Ascending aorta (tissue), 2 donors: ENCODE measurements at places on chromosomes 1 and 21. TPM values are rescaled to one million over a fixed set of nuclear protein-coding genes. Genes with fewer than 3 reads are reported as not detected.
A peak's percentile ranks its signal among the peaks of the same experiment; 100 is the strongest.

DNA sequence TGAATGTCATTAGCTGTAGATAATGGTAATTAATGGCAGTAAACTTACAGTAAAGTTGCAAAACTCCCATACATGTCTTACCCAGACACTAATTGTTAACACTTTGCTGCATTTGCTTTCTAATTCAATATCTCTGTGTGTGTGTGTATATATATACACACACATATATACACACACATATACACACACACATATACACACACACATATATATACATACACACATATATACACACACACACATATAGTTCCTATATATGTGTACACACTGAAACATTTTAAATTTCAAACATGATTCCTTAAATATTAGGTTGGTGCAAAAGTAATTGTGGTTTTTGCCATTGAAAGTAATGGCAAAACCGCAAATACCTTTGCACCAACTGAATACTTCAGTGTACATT lies 3.7 kb upstream of the EPHX1 start:
- no peaks in the 10 kb centered on the region for H3K36me3 ChIP-seq
- H3K27ac ChIP-seq = no peak overlapping the region
- no peak overlapping the region for H3K4me3 ChIP-seq
- DNase-seq = no peak

DNA sequence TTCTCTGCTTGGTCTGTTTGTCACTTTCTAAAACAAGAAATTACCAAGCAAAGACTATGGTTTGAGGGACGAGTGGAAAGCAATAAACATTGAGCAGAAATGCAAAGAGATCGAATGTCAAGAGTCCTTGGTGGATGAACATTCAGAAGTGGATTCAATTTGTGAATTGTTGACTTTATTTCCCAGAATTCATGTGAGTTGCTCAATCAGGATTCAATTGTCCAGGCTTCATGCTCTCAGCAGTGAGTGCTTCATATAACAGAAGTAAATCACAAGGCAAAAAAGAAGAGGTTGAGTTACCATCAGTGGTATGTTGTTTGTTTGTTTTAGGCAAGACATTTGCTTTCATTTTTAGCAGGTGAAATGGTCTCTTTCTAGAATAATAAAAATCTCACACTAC lies 31.9 kb downstream of the NGF start:
- no peaks in the 10 kb centered on the region for H3K27me3 ChIP-seq
- peak overlapping the region; percentile 52 for H3K27ac ChIP-seq
- H3K4me1 ChIP-seq = no peaks in the 10 kb centered on the region

OR2T2 gene
- total RNA-seq = not detected

GRCh38 chr1:192737306-192737705 lies 71.5 kb upstream of the RGS2 start:
- no peak overlapping the region for H3K4me3 ChIP-seq
- H3K4me1 ChIP-seq = no peaks in the 10 kb centered on the region
- no peak overlapping the region for H3K27ac ChIP-seq
- H3K27me3 ChIP-seq = no peaks in the 10 kb centered on the region

GUCA2B gene
- total RNA-seq = not detected

DNA sequence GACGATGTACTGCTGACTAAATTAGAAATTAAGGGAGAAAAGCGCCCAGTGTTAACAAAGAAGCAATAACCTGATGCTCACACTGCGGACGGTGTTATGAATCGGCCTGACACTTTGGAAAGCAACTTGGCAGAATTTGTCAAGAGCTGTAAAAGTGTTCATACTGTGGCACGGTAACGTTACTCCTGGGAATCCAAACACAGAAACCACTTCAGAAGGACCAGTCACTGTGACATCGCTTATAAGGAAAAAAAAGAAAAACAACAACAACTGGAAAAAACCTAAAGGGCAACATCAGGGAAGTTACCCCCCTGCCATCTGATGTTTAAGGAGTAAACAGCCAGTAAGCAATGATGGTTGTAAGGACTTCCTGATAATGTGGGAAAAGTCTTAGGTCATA lies 27.7 kb downstream of the CAPZB start:
- H3K27me3 ChIP-seq = no peaks in the 10 kb centered on the region
- no peak overlapping the region for H3K4me3 ChIP-seq
- peak overlapping the region; percentile 93 for H3K27ac ChIP-seq
- no peak for DNase-seq

- no peak for DNase-seq
- H3K27me3 ChIP-seq = no peaks in the 10 kb centered on the region
- no peak overlapping the region for H3K4me3 ChIP-seq
- peaks cover 21% of the 10 kb centered on the region for H3K36me3 ChIP-seq
- H3K4me1 ChIP-seq = no peaks in the 10 kb centered on the region
Measured at GRCh38 chr1:42479621-42480020, 16.5 kb downstream of the CCDC30 start.

DNA sequence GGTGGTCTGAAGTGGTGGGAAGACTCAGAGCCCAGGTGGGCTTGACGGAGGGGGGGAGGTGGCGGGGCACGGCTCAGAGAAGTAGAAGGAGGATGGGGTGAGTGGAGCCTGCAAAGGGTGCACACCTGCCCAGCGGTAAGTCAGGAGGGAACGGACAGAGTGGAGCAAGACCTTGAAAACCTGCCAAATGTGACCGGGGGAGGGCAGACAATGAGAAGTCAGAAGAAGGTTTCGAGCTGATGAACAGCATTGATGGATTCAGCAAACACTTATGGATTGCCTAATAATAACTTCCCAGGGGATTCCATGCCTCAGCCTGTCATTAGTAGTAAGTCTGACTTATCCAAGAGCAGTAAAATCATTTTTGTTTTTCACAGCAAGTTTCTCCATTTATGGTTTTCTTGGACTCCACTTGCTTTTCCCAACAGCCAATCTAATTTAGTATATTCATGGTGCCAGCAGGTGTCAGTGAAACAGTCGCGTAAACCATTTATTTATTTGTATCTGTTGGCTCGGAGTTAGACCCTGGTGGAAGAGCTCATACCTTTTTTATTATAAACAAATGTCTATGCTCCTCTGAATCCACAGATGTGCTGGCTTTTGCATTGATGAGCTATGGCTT lies 279.1 kb downstream of the PCP4 start:
- no peaks in the 10 kb centered on the region for H3K4me1 ChIP-seq
- no peak overlapping the region for H3K4me3 ChIP-seq
- no peak for DNase-seq

DNA sequence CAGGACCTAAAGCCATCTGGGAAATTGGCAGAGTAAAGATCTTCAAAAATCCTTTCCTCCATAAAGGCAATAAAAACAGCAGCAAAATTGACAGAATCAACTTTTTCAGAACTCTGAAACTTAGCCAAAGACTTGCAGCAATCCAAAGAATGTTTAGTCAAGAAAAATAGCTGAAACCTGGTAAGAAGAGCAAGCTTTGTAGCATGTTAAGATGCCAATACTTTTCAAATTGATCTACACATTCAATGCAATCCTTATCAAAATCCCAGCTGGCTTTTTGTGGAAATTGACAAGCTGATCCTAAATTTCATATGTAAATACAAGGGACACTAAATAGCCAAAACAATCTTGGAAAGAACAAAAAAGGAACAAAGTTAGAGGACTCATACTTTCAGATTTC lies 23.8 kb upstream of the FAM163A start:
- no peaks in the 10 kb centered on the region for H3K27me3 ChIP-seq
- H3K36me3 ChIP-seq = no peaks in the 10 kb centered on the region

GRCh38 chr1:143736562-143736961 lies 235.2 kb downstream of the FAM72C start:
- no peaks in the 10 kb centered on the region for H3K27me3 ChIP-seq
- no peaks in the 10 kb centered on the region for H3K4me1 ChIP-seq
- DNase-seq = no peak
- no peak overlapping the region for H3K27ac ChIP-seq
